Bone marrow (tissue), 2 donors: ENCODE measurements at places on chromosomes 12 and 14.

GRCh38 chr12:82793751-82794281 is 107.1 kb downstream of the TMTC2 start:
- DNase-seq = no peak

GRCh38 chr14:92288994-92289660 is 33.8 kb upstream of the SLC24A4 start:
- DNase-seq = no peak

DNA sequence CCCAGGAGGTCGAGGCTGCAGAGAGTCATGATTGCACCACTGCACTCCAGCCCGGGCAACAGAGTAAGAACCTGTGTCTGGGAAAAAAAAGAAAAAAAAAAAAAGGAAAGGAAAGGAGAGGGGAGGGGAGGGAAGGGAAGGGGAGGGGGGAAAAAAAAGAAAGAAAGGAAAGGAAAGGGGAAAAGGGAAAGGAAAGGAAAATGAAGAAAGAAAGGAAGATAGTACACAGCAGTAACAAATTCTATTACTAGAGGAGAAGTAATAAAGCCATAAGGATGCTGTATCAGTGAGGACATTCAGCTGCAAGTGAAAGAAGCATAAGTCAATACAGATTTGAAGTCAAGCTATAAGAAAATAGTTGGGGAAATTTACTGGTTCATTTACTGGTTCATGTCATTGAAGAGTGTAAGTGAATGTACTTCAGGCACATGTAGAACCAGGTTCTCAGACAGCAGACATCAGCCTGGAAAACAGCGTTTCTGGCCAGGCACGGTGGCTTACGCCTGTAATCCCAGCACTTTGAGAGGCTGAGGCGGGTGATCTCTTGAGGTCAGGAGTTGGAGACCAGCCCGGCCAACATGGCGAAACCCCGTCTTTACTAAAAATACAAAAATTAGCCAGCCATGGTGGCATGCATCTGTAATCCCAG is 37.4 kb downstream of the NDUFA12 start:
- DNase-seq = no peak

DNA sequence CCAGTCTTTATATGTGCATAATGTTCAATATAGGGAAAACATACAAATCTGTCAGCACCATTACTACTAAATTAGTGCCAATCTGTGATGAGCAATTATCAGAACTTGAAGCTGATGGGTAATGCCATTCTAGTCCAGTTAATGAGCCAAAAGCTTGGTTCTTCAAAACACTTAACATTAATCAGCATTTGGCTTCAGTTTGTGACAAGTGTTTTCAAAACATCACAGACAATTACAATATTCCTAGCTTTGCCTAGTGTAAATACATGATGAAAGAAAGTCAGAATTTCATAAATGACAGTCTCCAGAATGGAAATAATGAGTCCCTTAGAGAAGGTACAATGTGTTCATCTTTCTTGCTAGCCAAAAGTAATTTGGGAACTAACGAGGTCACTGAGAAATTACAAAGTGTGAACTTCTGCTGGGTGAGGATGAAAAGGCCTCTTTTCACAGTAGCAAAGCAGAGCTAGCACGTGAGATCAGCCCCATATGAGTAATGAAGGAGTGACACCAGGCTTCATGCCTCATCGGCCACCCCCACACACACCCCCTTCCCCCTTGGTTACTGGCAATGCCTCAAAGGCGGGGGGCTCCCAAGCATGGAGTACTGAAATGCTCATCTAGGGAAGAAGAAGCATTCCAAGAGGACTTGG is 180.6 kb upstream of the EEA1 start:
- DNase-seq = no peak

- DNase-seq = no peak
Observed at GRCh38 chr12:128840862-128841468, 12.3 kb upstream of the GLT1D1 start.

DNA sequence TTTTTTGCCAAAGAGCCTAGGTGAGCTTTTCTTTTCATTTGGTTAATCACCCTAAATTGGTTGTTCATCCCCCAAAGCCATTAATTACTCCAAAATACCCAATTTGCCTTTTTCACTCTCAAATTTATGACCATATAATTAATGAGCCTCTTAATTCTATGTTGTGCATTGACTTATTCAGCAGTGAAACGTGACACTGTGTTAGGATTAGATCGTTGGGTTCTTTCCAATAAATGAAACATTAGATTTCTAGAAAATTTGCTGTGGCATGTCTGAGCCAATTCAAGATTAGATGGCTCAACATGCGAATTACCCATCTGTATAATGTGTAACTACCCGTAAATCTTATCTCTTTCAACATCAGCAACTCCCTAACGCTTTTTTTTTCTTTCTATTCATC is 273.4 kb downstream of the BMP4 start:
- no peak for DNase-seq

DNA sequence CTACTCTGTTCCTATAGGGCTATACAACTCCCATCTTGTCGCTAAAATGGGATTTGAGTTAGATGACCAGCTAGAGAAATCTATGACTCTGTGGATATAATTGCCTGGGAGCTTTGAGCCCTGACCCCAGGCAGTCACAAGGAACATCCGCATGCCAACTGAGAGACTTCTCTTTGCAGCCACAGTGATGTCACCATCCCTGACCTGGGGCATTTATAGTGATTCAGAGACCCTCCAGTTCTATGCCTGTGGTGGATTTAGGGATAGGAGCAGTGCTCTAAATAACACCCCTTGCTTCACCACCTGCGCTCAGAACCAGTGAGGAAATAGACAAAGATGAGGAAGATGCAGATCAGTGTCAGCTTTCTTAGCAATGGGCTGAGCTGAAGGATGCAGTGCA is 86.2 kb downstream of the RIN3 start:
- no peak for DNase-seq

- no peak for DNase-seq
Observed at GRCh38 chr12:83102499-83102898, 415.8 kb downstream of the TMTC2 start.

DNA sequence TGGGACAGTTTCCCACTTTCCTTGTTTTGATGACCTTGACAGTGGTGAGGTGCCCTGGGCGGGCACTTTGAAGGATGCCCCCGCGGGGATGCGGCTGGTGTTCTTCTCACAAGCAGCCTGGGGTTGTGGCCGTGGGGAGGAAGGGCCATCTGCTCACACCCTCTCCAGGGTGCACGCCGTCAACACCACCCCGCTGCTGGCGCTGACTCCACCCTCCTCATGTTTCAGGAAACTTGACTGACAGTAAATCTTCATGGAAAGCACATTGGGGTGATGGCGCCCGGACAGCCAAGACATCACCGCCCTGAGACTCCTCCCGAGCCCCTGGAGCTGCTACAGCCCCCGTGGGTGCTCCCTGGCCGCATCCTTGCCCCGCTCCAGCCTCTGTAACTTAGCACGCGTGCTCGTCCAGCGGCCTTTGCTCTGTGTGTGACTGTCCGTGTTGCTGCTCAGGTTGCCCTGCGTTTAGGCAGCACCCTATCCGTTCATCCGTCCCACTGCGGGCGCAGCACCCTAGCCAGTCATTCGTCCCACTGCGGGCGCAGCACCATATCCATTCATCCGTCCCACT is 150.2 kb upstream of the C14orf180 start:
- no peak for DNase-seq
